WTC11 (cell line): ENCODE measurements at places on chromosomes 3 and 15. TPM values are rescaled to one million over a fixed set of nuclear protein-coding genes. Genes with fewer than 3 reads are reported as not detected.
A peak's percentile ranks its signal among the peaks of the same experiment; 100 is the strongest.

- no peaks in the 10 kb centered on the region for H3K36me3 ChIP-seq
- peak; percentile 28 for DNase-seq
- H3K27ac ChIP-seq: no peak overlapping the region; the same call in 1 of the 2 replicates
Measured at GRCh38 chr15:33915571-33916407, 52.5 kb upstream of the CHRM5 start.

DNA sequence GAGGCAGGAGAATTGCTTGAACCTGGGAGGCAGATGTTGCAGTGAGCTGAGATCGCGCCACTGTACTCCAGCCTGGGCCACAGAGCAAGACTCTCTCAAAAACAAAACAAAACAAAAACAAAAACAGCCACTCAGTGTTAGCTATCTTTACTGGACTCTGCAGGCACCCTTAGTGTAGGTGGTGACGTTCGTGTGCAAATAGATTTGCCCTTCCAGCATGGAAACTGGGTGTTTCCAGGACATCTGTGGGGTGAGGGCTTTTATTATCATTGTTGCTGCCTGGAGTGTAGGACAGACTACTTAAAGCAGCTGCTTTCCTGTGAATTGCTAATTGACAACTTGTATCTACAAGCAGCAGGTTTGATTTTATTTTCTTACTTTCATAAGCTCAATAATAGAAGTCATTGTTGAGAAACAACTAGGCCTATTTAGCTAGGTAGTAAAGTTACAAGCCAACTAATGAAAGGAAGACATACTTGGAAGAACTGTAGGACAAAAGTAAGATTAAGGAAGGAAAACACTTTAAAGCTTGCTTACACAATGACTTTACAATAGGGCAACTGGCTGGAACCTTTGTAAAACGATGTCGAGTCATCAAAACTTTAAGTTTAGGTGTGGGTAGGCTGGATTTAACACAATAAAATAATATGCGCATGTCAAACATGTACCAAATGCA is 25.4 kb upstream of the SPPL2A start:
- H3K4me1 ChIP-seq: peaks cover 13% of the 10 kb centered on the region
- no peaks in the 10 kb centered on the region for H3K27me3 ChIP-seq
- H3K27ac ChIP-seq: peak overlapping the region; percentile 17; the same call in 1 of the 2 replicates
- H3K36me3 ChIP-seq: no peaks in the 10 kb centered on the region
- H3K4me3 ChIP-seq: no peak overlapping the region

- no peak overlapping the region for H3K4me3 ChIP-seq
- peaks cover 22% of the 10 kb centered on the region for H3K4me1 ChIP-seq
- no peak overlapping the region for H3K27ac ChIP-seq
- no peaks in the 10 kb centered on the region for H3K36me3 ChIP-seq
- H3K27me3 ChIP-seq: no peaks in the 10 kb centered on the region
- DNase-seq: no peak
Measured at GRCh38 chr3:14769544-14770325, 49.0 kb upstream of the FGD5 start.

- H3K27me3 ChIP-seq: no peaks in the 10 kb centered on the region
- no peak overlapping the region for H3K4me3 ChIP-seq
- no peak for DNase-seq
- H3K36me3 ChIP-seq: no peaks in the 10 kb centered on the region; the same call in 1 of the 2 replicates
Measured at GRCh38 chr3:96334779-96335178, 479.6 kb upstream of the EPHA6 start.

The NRG4 gene
- total RNA-seq: 0.18 to 0.55 TPM in 2 of 3 replicates, not detected in the other

The TMEM108 gene
- total RNA-seq: 10.2 to 14.7 TPM (median 12.9 TPM) in 3 replicates

The ZDHHC3 gene
- total RNA-seq: 57.7 to 59.1 TPM (median 58.0 TPM) in 3 replicates

The DUOXA1 gene
- total RNA-seq: 0.09 to 0.62 TPM (median 0.50 TPM) in 3 replicates

The ZNF774 gene
- 2.6 to 3.6 TPM (median 2.9 TPM) in 3 replicates for total RNA-seq
